Glomerular endothelial cell (primary cell): ENCODE measurements at places on chromosomes 4 and X. TPM values are rescaled to one million over a fixed set of nuclear protein-coding genes. Genes with fewer than 3 reads are reported as not detected.

DNA sequence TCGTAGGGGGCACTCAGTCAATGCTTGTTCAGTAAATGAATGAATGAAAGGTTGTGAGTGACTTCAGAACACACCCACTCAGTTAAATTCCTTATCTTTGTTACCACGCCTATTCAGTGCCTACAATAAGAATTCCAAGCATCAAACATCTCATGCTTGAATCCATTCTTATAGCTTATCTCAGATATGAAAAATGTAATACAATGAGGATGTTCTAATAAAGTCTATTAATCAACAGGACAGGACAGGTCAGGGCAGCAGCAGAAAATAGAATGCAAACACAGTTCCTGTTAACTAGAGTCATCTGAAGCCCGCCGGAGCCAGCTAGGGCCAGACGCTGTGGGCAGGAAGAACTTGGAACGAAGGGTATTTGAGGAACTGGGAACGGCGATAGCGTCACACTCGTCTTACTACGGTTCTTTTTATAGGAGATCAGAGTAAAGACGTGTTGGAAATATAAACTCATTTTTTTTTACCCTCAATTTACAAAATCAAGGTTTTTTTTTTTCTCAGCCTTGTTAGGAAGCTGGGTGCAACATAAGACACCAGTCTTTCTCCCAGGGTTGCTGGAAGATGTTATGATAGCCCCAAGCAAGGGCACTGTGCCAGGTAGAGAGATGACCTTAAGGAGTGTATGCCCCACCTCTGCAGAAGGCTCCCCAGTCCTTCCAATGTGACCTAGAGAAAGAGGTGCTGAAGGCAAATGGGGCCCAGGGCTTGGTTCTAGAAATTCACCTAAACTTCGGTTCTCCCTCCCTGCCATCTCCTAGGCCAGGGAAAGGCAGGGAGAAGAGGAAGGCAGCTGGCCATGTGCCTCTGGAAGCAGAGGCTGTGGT lies 48.3 kb downstream of the SEL1L3 start:
- no peak for DNase-seq

GRCh38 chr4:15781427-15782095 lies 3.4 kb downstream of the CD38 start:
- DNase-seq: no peak

Gene KDR
- total RNA-seq: 337 and 496 TPM in 2 replicates

GRCh38 chr4:183468210-183469095 lies 24.0 kb downstream of the CDKN2AIP start:
- no peak for DNase-seq

Gene ARX
- total RNA-seq: not detected in 2 replicates

GRCh38 chrX:131675596-131676194 lies 131.8 kb downstream of the OR13H1 start:
- DNase-seq: peak; percentile 5

DNA sequence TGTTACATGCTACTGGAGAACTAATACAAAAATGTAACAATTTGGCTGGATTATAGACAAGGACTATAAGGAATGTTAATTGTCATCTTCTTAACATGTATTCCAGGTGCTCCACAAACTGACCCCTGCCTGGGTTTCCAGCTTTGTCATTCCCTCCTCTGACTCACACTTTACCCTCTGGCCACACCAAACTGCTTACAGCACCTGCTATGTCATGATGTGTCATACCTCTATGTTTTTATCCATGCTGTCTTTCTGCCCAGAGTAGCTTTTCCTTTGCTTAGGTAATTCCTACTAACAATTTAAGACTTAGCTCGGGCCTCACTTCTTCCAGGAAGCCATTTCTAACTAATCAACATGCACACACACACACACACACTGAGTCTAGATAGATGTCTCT lies 14.0 kb upstream of the SHROOM4 start:
- DNase-seq: no peak

Gene SOD3
- total RNA-seq: 0.35 and 0.58 TPM in 2 replicates
